Endothelial cell of umbilical vein (primary cell): ENCODE measurements at places on chromosomes 6 and 20. TPM values are rescaled to one million over a fixed set of nuclear protein-coding genes. Genes with fewer than 3 reads are reported as not detected.

DNA sequence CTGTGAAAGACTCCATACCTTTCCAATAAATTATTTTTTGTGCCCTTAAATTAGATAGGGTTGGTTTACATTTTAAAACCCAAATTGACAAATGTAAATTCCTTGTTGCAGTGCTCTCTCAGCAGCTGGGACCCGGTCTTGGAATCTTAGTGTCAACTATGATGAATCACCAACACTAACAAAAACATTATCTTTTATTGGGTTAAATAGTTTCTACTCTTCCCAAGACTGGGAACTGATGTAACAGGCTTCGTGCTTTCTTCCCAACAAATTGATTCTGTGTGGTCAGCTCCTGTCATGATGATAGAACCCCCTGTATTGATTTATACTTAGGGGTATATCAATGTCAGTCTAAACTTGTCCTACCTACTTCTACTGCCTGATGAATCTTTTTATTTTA is 23.2 kb upstream of the AHI1 start:
- no peak for DNase-seq

DNA sequence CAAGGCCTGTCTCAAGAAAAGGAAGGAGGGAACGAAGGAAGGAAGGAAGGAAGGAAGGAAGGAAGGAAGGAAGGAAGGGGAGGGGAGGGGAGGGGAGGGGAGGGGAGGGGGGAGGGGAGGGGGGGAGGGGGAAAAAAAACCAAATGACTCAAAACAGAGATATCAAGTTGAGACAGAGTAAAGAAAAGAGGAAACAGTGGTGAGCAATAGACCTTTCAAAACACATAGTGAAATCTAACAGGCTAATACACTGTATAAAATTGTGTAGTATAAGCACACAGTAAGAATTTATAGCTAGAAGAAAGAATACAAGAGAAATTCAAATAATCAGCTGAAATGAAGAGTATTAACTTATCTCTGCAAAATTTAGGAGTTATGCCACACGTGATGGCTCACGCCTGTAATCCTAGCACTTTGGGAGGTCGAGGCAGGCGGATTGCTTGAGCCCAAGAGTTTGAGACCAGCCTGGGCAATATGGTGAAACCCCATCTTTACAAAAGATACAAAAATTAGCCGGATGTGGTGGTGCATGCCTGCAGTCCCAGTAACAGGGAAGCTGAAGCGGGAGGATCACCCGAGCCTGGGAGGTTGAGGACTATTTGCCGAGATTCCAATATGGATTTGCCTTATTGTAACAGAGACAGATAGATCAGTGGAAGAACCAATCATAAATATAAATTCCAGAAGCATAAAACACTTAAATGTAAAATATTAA is 123.2 kb downstream of the PRND start:
- no peak for DNase-seq

BPI gene
- not detected in 2 replicates for polyA plus RNA-seq

DNA sequence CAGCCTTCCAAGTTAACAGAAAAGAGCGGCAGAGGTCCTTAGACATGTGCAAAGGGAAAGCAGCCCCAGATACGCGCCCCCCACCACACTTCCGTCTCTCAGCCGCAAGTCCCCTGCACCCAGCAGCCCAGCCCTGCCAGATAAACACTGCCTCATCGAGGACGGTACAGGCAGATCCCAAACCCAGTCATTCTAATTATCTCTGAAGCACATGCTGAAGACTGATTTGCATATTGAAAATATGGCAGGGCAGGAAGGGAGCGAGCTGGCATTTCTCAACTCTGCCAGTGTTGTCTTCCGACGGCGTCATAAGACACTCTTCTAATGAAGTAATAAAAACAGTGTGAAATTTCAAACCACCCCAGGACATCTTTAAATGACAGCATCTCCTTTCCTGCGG is 122.8 kb upstream of the CDH4 start:
- no peak for DNase-seq

GRCh38 chr20:57908704-57909630 is 199.2 kb upstream of the PMEPA1 start:
- no peak for DNase-seq

DNA sequence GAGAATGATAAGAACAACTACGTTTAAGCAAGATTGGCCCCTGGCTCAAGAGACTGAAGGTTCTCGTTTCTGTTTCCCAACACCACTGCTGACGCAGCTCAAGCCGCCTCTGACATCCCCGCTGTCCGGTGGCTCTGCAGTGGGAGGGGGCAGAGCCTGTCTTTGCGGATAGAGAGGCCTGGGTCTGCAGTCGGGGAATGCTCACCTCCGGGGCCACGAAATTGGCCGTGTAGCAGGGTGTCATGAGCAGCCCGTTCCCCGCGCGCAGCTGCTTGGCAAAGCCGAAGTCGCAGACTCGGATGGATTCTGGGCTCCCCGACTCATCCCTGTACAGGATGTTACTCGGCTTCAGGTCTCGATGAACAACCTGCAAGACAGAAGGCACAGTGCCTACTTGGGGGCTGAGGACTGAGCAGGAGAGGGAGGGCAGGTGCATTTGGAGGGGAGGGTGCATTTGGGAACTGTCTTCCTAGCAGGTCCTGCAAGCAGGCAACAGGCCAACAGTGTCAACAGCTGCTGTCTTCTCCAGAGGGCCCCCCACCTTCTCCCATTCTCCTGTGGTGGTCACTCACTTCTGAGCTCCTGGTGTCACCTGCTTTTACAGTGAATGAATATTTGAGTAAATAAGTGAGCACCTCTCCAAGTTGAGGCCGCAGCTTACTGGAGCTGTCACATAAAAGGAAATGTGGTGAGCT is 40.5 kb upstream of the MPC1 start:
- no peak for DNase-seq

GRCh38 chr6:22513667-22514066 is 55.7 kb upstream of the HDGFL1 start:
- DNase-seq: no peak

GRCh38 chr6:28161410-28162079 is 19.9 kb downstream of the ZKSCAN8 start:
- DNase-seq: peak; percentile 16
